ENCODE measurements at places on chromosomes 5 and 9. TPM values are rescaled to one million over a fixed set of nuclear protein-coding genes. Genes with fewer than 3 reads are reported as not detected.

Gene TRIP13
- 67.2 TPM for total RNA-seq

Gene HDHD3
- total RNA-seq: 26.1 TPM

Gene LHX3
- not detected for total RNA-seq

GRCh38 chr5:109152565-109152964, 257.2 kb downstream of the PJA2 start:
- no peak for DNase-seq

DNA sequence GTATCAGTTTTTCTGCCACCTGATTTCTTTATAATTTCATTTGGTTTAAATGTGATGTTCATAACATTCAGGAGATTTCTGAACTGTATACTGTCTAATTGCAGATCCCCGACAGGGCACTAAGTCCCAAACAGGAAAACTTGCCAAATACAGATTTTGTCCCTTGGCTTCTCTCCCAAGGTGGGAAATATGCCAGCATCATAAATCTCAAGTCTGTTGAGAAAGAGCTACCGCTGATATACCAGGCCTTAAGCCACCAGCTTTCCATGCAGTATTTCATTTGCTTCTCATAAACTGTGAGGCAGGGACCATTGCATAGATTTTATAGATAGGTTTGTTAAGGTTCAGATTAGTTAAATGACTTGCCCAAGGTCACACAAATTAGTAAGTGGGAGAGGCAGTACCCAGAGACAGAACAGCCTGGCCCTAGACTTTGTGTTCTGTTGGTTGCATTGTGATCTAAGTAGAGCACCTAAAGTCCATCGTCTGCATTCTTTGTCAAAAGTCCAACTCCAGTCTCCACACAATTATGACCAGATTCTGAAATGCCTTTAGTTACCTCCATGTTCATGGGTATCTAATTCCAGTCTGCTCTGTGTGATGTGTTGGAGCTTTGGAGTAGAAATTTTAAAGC, 16.2 kb downstream of the GPR21 start:
- peak; percentile 93 for DNase-seq

DNA sequence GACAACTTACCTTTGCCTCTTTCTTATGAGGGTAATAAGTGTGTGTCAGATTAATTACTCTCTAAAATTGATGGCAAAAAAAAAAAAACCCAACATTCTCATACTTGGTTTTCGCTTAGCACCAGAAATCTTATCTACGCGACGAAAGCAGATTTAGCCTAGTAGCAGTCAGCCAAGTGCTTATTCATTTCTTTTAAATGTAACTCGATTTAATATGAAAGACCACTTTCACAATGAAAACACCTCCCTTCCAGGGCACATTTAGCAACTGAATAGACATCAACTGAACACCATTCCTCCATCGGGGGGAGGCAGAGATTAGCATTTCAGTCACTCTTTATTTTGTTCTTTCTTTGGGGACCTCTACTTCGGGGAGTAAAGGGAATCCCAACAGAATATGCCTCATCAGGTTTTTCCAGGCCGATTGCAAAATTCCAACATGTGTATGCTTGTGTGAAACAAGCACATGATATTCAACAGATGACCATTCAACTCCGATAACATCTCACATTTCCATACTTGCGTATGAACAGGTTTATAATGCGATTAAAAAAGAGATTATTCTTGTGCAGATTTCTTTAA, 124.1 kb upstream of the RETREG1 start:
- peak; percentile 15 for DNase-seq

DNA sequence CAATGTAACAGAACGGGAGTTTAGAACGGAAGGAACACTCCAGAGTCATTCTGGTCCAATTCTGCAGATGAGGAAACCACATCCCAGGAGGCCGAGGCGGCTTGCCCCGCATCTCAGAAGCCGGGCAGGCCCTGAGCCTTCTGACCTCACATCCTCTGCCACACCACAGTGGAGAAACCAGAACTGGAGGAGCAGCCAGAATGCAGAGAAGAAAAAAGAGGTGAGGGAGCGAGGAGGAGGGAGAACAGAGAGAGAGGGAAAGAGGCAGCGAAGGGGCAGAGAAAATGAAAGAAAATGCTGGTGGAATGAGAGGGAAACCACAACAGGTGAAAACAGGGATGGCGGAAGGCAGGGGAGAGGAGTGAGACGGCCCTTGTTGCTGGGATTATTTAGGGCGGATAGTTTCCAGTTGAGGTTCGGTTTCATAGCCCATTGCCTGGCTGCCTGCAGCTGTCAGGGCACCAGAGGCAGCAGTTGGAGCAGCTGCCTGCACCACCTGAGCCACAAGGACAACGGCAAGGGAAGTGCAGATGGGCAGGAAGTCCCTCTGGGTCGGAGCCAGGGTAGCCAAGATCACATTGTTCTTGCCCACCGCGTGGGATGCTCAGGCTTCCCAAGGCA, at the start of gene HMHB1:
TSS of gene HMHB1 (plus strand) at position 77 of the 621 bp plus-strand sequence.
- DNase-seq: no peak

- no peak for DNase-seq
Measured at GRCh38 chr5:112349371-112349770, 69.7 kb downstream of the EPB41L4A start.

- no peak for DNase-seq
Measured at GRCh38 chr9:8628791-8629190, 829.2 kb upstream of the DMAC1 start.

Gene IFNA21
- total RNA-seq: not detected

DNA sequence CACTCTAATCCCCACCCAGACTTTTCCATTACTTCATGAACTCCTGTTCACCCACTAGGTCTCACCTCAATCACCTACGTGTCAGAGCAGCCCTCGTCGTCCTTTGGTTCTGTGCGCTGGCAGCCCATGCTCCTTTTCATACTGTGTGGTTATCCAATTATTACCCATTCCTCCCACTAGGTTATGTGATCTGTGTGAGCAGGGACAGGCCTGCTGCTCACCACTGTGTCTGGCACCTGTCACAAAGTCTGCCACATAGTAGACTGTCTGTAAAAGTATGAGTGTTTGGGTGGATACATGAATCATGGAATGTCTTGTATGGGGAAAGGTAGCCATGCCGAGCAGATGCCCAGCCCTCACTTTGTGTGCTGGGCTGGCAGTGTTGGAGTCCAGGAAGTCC, 12.1 kb upstream of the SMAD5 start:
- no peak for DNase-seq

Gene OBP2B
- total RNA-seq: not detected

DNA sequence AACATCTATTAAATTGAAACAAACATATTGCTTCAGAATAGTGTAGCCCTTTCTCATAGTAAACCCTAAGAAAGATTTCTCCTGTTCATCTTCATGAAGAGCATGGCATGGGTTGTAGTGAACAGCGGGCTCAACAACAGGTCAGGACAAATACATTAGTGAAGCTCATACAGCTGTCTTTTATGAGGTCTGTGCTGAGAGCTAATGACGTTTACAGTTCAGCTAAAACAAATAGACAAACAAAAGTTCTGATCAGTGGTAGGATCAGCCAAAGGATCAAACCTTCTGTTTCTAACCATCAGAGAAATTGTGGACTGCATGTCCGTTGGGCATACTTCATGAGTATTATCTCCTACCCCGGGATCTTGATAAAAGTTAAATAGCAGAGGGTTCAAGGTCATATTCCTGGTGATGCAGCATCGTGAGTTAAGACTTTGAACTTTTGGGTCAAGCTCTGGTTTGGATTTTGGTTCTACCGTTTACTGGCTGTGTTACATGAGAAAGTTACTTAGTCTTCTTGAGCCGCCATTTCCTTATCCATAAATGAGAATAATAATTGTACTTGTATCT, 37.9 kb downstream of the ACO1 start:
- DNase-seq: no peak

Gene KIF12
- total RNA-seq: 1.0 TPM

Gene TBC1D13
- 4.8 TPM for total RNA-seq

DNA sequence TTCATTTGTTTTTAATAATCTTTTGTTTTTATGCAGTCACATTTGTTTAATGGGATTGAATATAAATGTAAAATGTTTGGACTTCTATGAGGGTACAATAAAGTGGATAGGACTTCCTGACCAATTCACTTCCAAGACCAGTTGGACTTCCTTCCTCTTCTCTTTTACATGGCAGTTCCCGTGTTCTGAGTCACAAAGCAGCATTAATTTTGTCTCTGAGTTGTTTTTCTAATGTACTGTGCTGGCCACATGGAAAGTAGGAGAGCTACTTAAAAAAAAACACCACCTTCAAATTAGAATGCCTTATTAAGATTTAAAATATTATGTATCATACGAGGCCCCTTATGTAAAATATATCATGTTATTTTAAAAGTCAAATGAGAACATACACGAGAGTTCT, 87.3 kb downstream of the CCDC171 start:
- DNase-seq: no peak

DNA sequence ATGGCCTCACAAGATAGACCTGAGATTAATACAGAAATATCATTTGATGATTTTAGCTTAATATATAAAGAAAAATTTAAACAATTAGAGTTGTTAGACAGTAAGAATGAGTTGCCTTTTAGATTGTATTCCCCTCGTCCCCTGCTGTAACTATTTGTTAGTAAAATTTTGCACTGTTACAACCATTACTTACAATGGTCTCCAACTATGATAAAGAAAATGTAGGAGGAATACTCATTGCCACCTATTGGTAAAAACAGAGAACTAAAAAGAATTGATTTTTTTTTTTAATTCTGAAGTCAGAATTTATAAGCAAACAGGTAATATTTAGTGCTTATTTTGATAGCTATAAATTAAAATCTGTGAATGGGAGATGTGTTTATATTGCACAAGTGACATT, 937.6 kb downstream of the TLE4 start:
- DNase-seq: no peak

DNA sequence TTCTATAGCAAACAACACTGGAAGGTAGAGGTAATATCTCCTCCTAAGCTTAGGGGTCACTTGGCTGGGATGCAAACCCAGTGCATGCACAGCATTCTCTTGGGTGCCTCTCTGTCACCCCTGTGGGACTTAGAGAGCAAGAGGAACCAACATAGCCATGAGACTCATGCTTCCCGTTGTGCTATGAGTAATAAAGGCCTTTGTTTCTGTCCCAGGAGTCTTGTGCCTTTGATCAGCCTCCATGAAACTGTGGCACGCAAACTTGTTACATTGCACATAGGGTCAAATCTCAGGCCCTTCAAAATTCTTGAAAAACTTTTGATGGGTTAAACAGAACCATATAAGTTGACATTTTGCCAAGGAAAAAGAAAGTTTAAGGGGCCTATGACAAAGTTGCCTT, 272.8 kb downstream of the TAF11L14 start:
- DNase-seq: no peak

DNA sequence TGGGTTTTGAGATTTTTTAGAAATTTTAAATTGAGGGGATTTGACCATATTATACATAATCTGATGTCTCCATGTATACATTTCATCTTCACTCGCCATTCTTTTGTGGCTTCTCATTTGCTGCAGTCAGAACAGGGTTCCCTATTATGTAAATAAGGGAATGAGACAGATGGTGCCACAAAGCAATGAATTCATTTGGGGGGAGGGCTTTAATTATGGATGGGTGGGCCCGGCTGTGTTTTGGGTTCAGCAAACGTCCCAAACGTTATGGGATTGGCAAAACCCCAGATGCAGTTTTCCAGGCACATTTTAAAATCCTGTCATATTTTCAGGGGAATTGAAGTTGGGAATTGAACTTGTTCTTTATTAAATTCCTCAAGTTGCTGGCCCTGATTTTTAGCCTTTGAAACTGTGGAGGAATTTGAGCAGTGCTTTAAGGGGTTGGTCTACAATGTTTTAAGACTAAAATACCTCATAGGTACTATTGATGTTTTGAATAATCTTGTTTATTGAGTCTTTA, 558.5 kb upstream of the ZNF462 start:
- DNase-seq: no peak

GRCh38 chr5:80503641-80504040, 15.7 kb downstream of the FAM151B start:
- no peak for DNase-seq

Gene CCDC69
- 3.9 TPM for total RNA-seq

- DNase-seq: peak; percentile 67
Measured at GRCh38 chr5:139788294-139788910, 7.2 kb upstream of the PSD2 start.

- DNase-seq: no peak
Measured at GRCh38 chr9:85041466-85042137, 372.1 kb downstream of the NTRK2 start.

DNA sequence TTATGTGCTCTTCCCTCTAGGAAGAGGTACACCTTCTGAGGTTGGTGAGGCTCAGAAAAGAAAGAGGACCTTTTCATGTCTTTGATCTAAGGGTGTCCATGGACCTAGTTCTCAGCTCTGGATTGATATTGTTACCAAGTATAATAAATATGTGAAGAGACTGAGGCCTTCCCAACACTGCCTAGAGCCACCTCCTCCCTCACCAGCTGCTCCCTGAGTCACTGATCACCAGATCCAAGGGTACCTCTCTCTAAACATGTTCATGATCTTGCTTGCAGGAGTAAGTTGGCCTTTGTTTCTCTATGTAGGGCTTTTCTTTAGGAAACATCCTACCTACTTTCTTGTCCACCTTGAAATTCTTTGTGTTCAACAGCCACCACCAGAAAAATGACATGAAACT, 218.8 kb upstream of the ADRA1B start:
- no peak for DNase-seq

DNA sequence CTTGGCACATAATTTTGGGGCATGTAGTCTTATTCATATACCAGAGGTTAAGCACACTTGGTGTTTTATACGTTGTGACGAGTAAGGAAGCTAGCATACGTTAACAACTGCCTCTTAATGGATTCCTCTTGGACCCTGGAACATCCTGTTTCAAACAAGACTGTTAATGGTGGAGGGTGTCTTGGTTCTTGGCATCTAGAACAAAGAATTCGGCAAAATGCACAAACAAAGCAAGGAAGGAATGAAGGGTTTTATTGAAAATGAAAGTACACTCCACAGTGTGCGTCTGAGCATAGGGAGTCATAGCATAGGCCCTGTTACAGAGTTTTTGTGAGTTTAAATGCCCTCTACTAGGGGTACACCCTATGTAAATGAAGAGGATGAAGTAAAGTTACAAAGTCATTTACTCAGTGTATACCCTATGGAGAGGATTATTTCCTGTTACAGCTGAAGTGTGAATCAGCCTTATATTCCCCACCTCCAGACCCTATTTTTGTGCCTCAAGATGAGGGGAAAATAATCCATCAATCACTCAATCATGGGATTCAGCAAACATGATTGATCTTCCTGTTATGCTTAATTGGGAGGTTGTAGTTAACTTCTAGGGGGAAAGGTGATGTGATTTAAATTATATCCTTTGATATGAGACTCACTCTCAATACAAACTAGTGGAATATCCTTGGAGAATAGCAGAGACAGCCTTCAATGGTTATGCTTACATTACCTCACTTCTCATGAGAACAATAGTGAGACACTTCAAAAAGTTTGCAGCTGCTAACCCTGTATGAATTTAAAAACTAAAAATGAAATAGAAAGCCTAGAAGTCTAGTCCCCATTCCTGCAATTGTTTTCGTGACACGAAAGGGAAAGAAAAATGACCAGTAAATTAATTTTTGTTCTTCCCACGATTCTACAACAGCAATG, 84.9 kb upstream of the MYO10 start:
- no peak for DNase-seq

Gene RBM22
- total RNA-seq: 40.9 TPM

Gene PCDHA11
- total RNA-seq: 6.6 TPM

DNA sequence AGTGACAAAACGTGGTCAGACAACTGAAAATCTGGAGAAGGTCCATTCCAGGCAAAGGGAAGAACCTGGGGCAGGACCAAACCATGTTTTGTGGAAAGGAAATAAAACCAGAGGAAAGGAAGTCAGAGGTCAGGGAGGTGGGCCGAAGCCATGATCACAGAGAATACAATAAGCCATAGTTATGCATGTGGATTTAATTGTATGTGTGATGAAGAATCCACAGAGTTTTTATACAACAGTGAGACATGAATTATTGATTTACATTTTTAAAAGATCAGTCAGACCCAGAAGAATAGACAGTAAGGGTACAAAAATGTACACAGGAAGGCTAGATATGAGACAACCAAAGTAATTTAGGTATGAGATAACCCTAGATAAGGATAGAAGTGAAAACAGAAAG, 20.8 kb downstream of the TTC33 start:
- no peak for DNase-seq

Data from G401 (cell line).